ENCODE measurements at places on chromosomes 1 and 21.

GRCh38 chr1:236516929-236517704 lies 6.7 kb upstream of the LGALS8 start:
- peak; percentile 13 for DNase-seq

DNA sequence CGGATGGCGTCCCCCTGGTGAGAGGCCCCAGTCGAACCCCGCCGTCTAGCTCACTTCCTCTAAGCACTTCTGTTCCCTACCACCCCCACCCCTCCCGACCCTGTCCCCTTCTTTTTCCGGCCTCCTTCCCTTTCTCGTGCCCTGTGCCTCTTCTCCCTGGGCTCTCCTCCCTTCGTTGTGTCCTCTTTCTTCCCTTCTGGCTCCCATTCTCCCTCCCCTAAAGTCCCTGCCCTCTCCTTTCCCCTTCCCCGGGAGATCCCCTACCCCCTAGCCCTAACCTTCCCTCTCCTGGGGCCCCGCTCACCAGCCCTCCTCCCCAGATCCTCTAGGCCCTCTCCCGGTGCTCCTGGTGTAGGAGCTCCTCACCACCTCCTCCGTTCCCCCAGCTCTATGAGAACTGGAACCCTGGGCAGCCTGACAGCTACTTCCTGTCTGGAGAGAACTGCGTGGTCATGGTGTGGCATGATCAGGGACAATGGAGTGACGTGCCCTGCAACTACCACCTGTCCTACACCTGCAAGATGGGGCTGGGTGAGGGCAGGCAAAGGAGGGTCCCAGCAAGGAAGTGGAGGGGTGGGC lies 15.9 kb downstream of the BCAN start:
- no peak for DNase-seq

DNA sequence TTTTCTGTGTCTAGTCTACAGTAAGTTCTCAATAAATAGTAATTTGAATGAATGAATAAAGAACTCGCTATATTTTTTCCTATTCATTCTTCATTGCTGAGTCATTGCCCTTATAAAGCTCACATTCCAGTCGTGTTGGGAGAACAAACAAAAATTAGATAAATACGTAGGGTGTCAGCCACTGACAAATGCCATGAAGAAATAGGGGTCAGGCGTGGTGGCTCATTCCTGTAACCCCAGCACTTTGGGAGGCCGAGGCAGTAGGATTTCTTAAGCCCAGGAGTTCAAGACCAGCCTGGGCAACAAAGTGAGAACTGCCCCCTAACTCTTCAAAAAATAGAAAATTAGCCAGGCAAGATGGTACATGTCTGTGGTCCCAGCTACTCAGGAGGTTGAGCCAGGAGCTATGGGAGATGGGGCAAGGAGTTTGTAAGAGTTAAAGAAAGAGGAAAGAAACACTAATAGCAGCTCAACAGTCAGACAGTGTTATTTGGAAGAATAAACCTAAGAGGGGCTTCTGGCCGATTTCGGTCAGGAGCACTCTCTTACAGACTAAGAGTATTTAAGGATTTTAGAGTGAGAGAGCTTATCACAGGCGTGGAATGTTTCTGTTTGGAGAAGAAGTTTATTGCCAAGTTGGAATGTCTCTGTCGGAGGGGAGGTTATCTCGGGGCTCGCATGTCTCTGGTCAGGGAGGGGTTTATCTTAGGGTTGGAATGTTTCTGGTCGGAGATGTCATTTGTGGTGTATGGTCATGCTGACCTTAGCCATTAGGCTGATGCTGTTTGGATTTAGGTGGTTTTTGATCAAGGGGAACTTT lies 1.8 kb upstream of the CHML start:
- DNase-seq = no peak

- no peak for DNase-seq
Measured at GRCh38 chr1:45429561-45430159, 61.3 kb downstream of the TESK2 start.

DNA sequence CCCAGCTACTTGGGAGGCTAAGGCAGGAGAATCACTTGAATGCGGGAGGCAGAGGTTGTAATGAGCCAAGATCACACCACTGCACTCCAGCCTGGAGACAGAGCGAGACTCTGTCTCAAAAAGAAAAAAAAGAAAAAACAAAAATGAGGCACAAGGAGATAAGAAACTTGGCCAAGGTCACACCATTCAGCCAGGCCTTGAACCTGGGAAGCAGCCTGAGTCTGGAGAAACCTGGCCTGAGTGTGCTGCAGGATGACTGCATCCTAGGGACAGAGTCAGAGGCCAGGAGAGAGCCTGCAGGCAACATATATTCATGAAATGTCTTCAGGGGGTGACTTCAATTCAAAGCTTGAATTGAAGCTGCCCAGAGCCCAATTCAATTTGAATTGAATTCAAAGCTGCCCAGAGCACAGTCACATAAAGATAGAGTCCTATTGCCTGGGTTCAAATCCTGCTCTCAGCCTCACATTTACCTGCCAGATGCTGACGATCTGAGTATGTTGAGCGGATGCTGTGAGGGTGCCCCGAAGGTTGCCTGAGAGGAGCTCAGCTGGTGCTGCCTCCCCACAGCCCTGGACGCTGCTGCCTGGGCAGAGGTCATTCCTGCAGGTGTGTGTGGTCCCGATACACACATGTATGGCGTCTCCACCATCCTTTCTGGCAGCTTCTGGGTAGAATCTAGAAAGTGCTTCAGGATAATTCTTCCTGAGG lies 307.7 kb downstream of the AJAP1 start:
- DNase-seq = no peak

DNA sequence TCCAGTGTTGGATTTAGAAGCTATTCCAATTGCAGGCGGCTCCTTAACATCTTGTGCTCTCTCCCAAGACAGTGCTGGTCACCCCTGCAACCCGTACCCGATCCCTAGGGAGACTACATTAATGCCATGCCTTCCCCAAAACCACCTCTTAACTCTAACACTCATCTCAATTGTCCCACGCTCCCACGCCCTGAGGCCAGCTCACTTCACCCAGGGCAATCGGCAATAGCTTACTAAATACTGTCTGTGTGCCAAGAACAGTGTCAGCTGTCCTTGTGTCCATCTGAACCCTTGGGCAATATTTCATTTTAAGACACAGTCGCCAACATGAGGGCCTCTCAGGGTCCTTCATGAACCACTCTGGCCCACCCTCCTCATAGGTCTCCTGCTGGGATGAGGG lies 13.9 kb downstream of the C1orf198 start:
- no peak for DNase-seq

DNA sequence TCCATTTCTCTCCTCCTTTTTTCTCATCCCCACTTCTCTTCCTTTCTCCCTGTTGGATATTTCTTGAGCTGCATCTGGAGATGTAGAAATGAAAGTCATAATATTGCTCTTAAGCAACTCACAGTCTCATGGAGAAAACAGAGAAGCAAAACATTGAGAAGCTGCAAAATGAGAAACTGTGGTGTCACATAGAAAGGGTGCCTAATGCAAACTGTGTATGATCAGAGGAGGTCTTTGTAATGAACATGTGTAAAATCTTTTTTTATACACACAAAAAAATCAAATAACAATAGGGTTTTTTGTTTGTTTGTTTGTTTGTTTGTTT lies 11.8 kb upstream of the SLAMF7 start:
- DNase-seq = no peak

Measured in NCI-H1436 treated with DMSO at 0.1 percent for 48 hours (cell line).